ENCODE measurements at places on chromosomes 1 and 21. TPM values are rescaled to one million over a fixed set of nuclear protein-coding genes. Genes with fewer than 3 reads are reported as not detected.

GRCh38 chr1:230016159-230016558, 50.9 kb upstream of the GALNT2 start:
- no peaks in the 10 kb centered on the region for H3K36me3 ChIP-seq
- H3K27ac ChIP-seq = no peak overlapping the region
- no peaks in the 10 kb centered on the region for H3K4me1 ChIP-seq
- no peaks in the 10 kb centered on the region for H3K27me3 ChIP-seq
- no peak overlapping the region for H3K4me3 ChIP-seq

- DNase-seq = no peak
- H3K36me3 ChIP-seq = no peaks in the 10 kb centered on the region
- no peak overlapping the region for H3K27ac ChIP-seq
- H3K27me3 ChIP-seq = no peaks in the 10 kb centered on the region
- no peaks in the 10 kb centered on the region for H3K4me1 ChIP-seq
These were observed 716.2 kb upstream of the ZP4 start for GRCh38 chr1:238606896-238607295.

DNA sequence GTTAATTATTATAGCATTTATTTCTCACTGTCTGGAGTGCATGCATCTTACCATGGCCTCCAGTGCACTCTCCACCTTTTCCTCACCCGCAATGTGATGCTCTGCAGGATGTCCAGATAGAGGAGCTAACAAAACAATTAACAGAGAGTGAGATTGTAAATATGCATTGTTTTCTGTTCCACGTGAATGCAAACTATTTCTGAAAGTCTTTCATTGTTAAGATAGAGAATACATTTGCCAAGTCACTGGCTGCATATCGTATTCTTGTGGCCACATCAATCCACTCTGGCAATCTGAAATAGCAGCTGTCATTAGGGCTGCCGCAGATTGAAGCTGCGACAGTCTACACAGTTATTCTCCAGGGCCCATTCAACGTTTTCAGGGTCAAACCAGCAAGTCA, 143.8 kb downstream of the DUSP10 start:
- H3K27ac ChIP-seq = no peak overlapping the region
- DNase-seq = no peak
- H3K4me1 ChIP-seq = no peaks in the 10 kb centered on the region
- no peaks in the 10 kb centered on the region for H3K27me3 ChIP-seq

DENND2D gene
- total RNA-seq = 12.3 TPM

- H3K4me1 ChIP-seq = no peaks in the 10 kb centered on the region
- H3K27ac ChIP-seq = no peak overlapping the region
- no peak overlapping the region for H3K4me3 ChIP-seq
- no peaks in the 10 kb centered on the region for H3K27me3 ChIP-seq
- no peak for DNase-seq
These were observed 316.0 kb upstream of the ADGRL4 start for GRCh38 chr1:79322511-79323027.

DNA sequence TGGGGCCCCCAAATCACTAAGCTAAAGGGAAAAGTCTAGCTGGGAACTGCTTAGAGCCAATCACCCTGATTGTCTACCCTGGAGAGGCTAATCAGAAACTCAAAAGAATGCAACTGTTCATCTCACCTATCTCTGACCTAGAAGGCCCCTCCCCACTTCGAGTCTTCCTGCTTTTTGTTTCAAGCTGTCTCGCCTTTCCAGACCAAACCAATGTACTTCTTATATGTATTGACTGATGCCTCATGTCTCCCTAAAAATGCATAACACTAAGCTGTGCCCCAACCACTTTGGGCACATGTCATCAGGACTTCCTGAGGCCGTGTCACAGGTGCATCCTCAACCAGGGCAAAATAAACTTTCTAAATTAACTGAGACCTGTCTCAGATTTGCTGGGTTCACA, 209.5 kb downstream of the APP start:
- no peaks in the 10 kb centered on the region for H3K4me1 ChIP-seq
- no peaks in the 10 kb centered on the region for H3K27me3 ChIP-seq
- H3K36me3 ChIP-seq = no peaks in the 10 kb centered on the region
- H3K27ac ChIP-seq = no peak overlapping the region
- no peak for DNase-seq

DNA sequence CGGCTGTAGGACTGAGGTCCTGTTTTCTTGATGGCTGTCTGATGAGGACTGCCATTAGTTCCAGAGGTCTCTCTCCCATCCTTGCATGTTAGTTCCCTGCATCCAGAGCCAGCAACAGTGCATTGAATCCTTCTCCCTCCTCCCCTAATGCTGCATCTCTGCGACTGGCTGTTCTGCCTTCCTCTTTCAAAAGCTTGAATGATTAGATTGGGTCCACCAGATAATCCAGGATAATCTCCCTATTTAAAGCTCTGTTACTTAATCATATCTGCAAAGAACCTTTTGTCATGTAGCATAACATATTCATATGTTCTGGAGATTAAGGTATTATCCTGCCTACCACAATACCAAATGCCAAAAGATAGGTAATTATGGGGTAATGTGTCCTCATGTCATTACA, 377.5 kb downstream of the GPATCH2 start:
- H3K27ac ChIP-seq = no peak overlapping the region
- H3K36me3 ChIP-seq = no peaks in the 10 kb centered on the region
- no peak for DNase-seq
- H3K27me3 ChIP-seq = no peaks in the 10 kb centered on the region

- no peak overlapping the region for H3K27ac ChIP-seq
- no peaks in the 10 kb centered on the region for H3K4me1 ChIP-seq
- no peaks in the 10 kb centered on the region for H3K36me3 ChIP-seq
- DNase-seq = no peak
These were observed 319.8 kb upstream of the SPAG17 start for GRCh38 chr1:118504867-118505266.

L1TD1 gene
- total RNA-seq = 0.68 TPM
